BJ (cell line): ENCODE measurements at places on chromosomes 7 and 10.

GRCh38 chr10:17965649-17966235, 14.0 kb downstream of the SLC39A12 start:
- no peak for DNase-seq

GRCh38 chr10:28179006-28179742, 123.7 kb downstream of the MPP7 start:
- DNase-seq: no peak

GRCh38 chr7:23438171-23438570, 32.1 kb downstream of the IGF2BP3 start:
- DNase-seq: no peak

GRCh38 chr7:77338260-77338659, 77.9 kb downstream of the GSAP start:
- DNase-seq: no peak

GRCh38 chr7:44403176-44403759, 77.9 kb upstream of the CAMK2B start:
- no peak for DNase-seq

DNA sequence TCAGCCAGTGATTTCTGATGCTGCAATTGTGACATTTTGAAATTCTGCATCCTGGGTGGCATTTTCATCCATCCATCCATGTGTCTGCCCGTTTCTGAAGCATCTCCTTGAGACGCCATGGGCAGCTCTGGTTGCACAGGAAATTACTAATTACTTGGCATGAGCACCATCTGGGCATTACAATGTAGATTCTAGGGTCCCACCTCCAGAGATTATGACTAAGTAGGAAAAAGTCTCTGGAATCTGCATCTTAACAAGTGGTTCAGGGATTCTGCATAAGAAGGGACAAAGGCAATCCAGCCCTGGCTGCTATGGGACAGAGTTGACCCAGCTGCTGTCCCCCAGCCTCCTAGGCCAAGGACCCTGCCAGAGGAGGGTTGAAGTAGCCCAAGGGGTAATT, 65.3 kb downstream of the CUZD1 start:
- no peak for DNase-seq

DNA sequence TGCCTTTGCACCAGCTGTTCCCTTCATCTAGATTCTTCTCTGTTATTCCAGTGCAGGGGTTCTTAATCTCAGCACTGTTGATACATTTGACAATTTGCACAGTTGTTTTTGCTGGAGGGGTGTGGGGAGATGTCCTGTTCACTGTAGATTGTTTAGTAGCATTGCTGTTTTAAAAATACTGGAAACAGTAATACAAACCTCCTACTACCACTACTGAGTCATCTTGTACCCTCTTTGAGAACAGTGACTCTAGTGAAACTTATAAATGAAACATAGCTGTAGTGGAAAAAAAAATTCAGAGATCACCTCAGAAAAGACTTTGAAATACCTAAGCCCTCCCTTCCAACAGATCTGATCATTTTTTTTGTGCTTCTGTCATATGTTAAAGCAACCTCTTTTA, 154.8 kb upstream of the TMEM196 start:
- no peak for DNase-seq

DNA sequence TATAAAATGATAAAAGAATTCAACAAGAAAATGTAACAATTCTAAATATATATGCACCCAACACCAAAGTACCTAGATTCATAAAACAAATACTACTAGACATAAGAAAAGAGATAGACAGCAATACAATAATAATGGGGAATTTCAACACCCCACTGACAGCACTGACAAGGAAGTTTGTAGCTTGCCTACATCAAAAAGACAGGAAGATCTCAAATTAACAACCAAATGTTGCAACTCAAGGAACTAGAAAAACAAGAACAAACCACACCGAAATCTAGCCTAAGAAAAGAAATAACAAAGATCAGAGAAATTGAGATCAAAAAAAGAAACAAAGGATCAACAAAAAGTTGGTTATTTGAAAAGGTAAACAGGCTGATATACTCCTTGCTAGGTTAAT, 36.5 kb upstream of the TNKS2 start:
- no peak for DNase-seq
